ENCODE measurements at places on chromosomes 1 and 21.

- no peak for DNase-seq
Measured at GRCh38 chr1:84735483-84735882, 45.2 kb upstream of the SSX2IP start.

GRCh38 chr1:22284906-22285548 is 142.1 kb upstream of the WNT4 start:
- no peak for DNase-seq

DNA sequence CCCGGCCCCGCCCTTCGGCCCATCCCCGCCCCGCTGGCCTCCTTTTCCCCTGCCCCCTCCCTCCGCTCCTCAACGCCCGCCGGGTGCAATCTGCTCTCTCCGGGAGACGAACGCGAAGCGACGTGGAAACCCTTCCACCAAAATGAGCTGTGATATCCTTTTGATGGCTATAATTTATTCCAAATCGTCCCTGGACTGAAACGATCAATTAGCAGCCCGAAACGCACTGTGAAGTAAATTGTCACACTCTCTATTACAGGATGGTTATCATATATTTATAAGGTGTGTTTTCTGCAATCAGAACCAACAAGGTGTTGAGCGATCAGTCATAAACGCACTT is 134.6 kb upstream of the BARHL2 start:
- no peak for DNase-seq

DNA sequence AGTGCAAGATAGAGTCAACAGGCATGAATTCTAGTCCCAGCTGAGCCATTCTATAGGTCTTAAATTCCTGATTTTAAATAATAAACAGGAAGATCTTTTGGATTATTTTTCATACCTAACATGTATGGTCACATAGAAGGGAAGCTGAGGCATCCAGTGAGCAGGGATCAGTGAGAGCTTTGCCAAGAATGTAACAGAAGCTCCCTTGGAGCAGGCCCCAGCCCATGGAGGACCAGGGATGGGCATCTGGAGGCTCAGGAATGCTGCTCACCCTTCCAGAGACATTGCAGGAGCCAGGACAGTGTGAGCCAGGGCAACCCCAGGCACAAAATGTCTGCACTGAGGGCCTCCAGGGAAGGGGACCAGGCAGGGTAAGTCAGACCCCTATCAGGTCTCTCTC is 54.4 kb upstream of the KCND3 start:
- DNase-seq = no peak

All from nephron progenitor cell (in vitro differentiated cells).